ENCODE measurements at places on chromosomes 5 and 9.

GRCh38 chr5:43085453-43085852 is 35.3 kb upstream of the ZNF131 start:
- DNase-seq = no peak

DNA sequence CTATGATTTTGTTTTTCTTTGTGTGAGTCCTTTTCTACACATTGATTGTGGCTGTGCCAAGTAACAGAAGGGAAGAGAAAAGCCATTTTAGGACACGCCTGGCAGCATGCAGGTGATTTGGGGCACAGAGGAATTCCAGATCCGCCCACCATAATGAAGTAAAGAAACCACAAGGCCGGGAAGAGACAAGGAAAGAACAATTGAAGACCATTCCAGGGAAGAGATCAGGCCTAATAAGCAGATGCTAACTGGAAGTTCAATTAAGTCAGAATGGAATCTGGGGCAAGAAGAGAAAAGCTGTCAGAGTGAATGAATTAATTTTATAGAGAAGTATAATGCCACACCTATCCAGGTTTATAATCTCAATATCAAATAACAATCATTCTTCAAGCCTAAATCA is 110.2 kb upstream of the ISL1 start:
- no peak for DNase-seq

DNA sequence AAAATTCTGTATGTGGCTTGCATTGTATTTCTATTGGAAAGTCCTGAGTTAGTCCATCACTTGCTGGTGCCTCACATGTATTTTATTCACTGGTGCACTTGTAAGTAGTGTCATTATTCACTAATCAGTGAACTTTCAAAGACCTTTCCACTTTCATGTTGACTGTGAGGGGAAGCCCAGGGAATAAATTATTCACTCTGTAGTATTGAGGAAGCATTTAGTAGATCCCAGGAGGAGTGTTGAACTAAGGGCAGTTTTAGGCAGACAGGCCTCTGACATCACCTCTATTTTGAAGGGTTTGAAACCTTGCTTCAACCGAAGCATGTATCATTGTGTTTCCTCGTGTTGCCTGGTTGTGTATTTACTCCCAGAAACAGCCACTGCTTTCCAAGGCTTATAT is 705.4 kb upstream of the RIOK2 start:
- no peak for DNase-seq

- no peak for DNase-seq
Observed at GRCh38 chr9:88652876-88653275, 117.9 kb downstream of the NXNL2 start.

DNA sequence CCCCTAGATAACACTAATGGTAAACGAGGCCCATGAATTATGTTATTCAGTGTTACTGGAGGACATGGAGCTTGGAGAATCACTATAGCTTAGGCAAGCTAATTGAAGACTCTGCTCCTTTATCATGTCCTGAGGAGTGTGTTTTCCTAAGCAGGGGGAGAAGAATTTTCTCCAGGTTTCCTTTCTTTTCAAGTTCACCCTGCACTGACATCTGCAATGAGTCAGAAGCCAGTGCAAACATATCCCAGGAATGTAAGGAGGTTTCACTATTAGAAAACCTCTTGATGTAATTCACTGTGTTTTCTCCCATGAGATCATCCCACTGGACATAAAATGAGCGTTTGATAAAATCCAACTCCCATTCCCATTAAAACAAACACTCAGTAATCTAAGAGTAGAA is 75.6 kb downstream of the DMRT2 start:
- DNase-seq = no peak

DNA sequence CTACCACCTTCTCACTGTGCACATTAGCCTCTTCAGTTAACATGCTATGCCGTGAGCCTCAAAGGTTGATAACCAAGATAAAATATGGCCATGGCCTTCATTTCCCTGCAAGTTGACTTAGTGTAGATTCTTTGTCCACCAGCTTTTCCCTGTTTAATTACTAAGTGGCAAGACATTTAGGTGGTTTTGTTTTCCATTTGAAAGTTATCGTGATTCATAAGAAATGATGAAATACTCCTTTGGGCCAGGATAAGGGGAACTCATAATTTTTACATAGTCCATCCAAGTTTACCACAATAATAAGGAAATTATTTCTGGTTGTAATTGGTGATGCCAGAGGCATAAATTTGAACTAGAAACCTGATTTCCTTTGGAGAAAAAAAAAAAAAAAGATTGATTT is 609.6 kb downstream of the TAF11L14 start:
- no peak for DNase-seq

GRCh38 chr9:20619487-20620200 is 2.7 kb downstream of the MLLT3 start:
- no peak for DNase-seq

- DNase-seq = no peak
Observed at GRCh38 chr9:93099551-93100275, 3.7 kb downstream of the CARD19 start.

DNA sequence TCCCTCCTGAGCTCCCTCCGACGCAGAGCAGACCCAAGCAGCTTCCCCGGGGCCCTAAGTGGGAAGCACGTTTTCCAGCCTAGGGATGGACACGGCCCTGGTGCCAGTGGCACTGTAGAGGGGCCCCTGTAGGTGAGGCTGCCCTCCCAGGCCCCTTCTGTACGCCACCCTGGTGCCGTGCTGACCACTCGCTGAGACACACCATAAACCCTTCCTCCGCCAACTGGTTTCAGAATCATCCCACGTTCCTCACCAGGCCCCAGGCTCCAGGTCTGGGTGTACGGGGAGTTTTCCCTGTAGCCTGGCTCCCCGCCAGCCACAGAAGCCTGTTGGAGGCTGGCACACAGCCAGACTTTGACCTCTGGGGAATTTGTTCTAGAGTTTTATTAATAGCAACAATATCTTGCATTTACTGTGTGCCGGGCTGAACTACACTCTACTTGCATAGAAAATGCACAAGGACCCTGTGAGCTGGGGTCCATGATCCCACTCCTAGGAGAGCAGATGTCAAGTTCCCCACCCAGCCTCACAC is 18.2 kb upstream of the WDR38 start:
- no peak for DNase-seq

- no peak for DNase-seq
Observed at GRCh38 chr5:171647904-171648260, 137.7 kb upstream of the SMIM23 start.
